ENCODE measurements at places on chromosomes 7 and 10. TPM values are rescaled to one million over a fixed set of nuclear protein-coding genes. Genes with fewer than 3 reads are reported as not detected.

DNA sequence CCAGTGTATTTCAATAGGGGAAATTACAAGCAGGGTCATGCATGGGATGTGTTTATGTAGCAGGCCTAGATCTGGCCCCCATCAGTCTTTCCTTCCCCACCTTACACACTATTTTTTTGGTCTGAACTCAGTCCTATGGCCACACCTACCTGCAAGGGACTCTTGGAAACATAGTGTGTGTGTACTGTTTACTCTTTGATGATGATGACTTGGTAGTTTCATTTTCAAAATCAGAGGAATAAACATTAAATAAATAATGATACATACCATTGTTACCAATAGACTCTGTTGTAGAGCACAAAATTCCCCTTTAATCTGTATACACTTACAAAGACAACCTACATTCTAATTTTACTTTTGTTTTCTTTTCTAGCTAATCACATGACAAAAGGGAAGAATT lies 191.0 kb downstream of the ZEB1 start:
- no peak for DNase-seq

DNA sequence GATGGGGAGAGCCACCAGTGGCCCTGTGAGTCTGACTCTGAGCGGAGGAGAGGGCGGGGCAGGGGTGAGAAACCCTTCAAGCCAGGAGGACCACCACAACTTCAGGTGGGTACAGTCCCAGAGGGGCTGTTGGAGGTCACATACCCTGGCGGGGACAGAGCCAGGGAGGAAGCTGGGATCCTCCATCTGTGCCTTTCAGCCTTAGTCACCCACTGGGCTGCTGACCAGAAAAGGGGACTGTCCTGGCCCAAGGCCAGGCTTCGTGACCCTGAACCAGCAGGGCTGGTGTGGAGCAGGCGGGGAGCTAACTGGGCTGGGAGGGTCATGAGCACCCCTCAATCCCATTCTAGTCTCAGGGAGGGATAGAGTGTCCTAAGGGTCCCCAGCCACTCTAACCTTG lies 1.5 kb upstream of the CALHM3 start:
- DNase-seq: no peak

Gene PNLIPRP3
- not detected for polyA plus RNA-seq

- no peak for DNase-seq
These were observed 62.6 kb downstream of the EXOC4 start for GRCh38 chr7:133315332-133316040.

All from CD4-positive, alpha-beta memory T cell (primary cell).